ENCODE measurements at places on chromosomes 16 and 17.

GRCh38 chr17:18974407-18975149 lies 22.6 kb downstream of the SLC5A10 start:
- DNase-seq: no peak
- H3K4me3 ChIP-seq: no peak overlapping the region
- H3K36me3 ChIP-seq: no peaks in the 10 kb centered on the region
- H3K27ac ChIP-seq: no peak overlapping the region

DNA sequence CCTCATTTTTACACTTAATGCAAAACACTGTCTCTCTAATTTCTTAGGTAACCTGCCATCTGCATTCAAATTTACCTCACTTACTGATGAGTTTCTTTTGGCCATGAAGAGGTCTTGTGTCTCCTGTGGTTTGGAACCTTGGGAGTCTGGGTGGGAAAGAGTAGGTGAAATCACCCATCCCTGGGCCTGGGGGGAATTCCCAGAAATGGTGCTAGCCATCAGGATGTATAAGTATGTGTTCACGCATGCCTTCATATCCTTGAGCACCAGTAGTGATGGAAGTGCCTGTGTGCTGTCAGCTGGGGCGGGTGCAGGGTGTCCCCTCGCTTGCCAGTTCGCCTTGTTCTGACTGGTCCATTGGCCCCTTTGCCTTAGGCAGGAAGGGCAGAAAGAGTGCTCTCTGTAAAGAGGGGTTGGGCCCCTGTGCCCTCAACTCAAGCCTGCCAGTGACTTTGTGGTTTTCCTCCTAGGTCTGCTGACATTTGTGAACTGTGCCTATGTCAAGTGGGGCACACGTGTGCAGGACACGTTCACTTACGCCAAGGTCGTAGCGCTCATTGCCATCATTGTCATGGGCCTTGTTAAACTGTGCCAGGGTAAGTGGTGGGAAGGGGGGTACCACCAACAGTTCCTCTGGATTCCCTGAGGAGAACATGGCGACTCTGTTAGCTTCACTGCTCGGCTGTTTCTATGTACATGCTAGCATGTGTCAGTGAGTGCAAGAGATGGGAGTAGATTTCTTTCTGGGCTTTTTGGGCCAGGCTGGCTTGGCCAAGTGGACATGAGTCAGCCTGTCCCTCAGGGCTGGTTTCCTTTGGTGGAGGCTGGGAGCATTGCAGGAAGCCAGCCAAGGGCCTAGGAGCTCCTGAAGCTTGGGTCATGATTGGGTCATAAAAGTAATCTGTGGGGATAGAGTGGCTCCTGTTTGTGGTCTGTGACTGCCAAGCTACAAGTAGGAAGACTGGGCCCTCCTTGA lies 23.2 kb downstream of the SLC7A6OS start:
- H3K4me3 ChIP-seq: no peak overlapping the region
- no peaks in the 10 kb centered on the region for H3K27me3 ChIP-seq
- no peaks in the 10 kb centered on the region for H3K4me1 ChIP-seq
- H3K27ac ChIP-seq: no peak overlapping the region
- no peak for DNase-seq

GRCh38 chr17:83099086-83099555 lies 19.7 kb downstream of the METRNL start:
- H3K4me3 ChIP-seq: no peak overlapping the region
- no peak for DNase-seq
- H3K27me3 ChIP-seq: no peaks in the 10 kb centered on the region
- peaks cover 56% of the 10 kb centered on the region for H3K4me1 ChIP-seq
- H3K36me3 ChIP-seq: no peaks in the 10 kb centered on the region

DNA sequence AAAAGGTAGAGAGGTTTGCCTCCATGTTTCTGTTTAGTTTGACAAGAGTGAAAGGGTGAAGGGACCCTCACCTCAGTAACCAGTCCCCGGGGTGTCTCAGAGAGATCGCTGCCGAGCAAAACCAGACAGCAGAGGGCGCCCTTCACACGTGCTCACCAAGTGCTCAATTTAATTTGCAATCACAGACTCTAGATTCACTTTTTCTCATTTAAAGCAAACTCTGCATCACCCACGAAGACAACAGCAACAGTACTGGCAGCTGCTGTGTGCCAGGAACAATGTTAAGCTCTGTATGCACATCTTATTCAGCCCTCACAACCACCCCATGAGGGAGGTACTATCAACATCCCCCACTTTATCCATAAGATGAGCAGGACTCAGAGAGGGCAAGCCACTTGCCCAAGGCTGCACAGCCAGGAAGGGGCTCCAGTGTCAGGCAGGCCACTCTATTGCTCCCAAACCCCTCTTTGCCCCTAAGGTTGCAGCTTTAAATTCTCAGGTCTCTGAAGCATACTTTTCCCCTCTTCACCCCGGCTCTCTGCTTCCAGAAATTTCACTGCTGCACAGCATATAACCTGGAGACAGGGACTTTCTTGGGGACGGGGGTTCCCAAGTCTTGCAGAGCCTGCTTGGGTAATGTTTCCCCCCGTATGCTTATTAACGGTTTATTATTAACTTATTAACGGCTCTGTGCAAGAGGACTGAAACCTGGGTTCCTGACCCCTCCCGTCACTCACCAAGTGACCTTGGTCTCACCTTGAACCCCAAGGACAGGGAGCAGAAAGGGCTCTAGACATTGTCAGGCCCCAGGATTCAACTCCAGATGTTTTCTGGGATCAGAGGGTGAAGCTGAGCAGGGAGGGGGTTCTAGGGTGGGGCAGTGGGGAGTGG lies 70.9 kb downstream of the CNGB1 start:
- peak; percentile 82 for DNase-seq
- no peaks in the 10 kb centered on the region for H3K36me3 ChIP-seq
- H3K27me3 ChIP-seq: no peaks in the 10 kb centered on the region
- no peaks in the 10 kb centered on the region for H3K4me1 ChIP-seq
- H3K4me3 ChIP-seq: no peak overlapping the region

DNA sequence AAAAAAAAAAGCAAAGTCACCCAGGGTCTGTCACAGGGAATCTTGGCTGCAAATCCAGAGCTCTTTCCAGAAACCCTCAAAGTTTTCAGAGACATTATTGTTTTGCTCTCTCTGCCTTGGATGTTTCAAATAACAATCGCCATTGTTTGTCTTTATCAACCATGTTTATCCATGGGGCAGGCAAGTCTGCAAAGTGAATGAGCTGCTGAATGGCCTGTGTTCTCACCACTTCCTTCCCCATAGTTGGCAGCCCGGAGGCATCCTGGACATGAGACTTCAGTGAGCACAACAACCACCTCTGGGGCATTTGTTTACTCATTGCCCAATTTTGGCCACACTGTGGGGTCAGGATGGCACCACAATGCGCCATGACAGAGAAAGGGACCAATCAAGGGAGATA lies 53.1 kb upstream of the USP7 start:
- DNase-seq: no peak
- no peaks in the 10 kb centered on the region for H3K36me3 ChIP-seq
- H3K4me3 ChIP-seq: no peak overlapping the region
- H3K27me3 ChIP-seq: no peaks in the 10 kb centered on the region
- no peak overlapping the region for H3K27ac ChIP-seq

DNA sequence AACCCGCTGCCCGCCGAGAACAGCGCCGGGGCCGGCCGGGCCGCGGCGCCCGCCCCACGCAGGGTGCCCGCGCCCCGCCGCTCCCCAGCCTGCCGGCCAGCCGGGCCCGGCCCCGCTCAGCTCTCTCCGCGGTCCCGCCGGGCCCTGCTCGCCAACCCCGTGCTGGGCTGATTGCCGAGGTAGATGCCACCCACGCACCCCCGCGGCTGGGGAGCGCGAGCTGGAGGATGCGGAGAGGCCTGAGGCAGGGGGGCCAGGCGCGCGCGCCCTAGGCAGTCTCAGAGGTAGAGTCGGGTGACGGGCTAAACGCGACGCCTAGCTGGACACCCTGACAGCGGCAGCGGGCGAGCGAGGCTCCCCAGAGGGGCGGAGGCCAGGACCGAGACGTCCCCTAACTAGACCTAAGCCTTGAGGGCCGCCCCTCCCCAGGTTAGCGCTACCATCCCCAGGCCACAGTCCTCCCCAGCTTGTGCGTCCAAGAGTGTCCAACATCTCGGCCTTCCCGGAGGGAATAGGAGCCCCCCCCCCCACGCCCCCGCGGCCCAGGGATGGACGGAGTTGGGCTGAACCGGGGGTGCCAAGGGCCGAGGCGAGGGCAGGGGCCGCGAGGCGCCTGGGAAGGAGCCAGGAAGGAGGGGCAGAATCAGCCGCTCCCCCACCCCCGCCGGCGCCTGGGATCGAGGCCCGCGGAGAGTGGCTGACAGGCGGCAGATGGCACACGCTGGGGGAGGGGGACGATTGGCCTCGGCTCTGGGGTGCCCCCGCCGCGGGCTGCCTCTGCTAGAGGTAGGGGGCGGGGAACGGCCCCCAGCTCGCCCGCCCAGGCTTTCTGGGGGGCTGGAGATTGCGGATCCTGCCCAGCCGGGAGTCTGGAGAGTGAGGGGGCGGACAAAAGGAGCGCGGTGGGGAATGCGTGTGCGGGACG lies 2.5 kb upstream of the ZNF423 start:
- peak overlapping the region; percentile 45 for H3K4me3 ChIP-seq
- H3K4me1 ChIP-seq: peaks cover 22% of the 10 kb centered on the region
- peak overlapping the region; percentile 89 for H3K27ac ChIP-seq

GRCh38 chr17:47274319-47275069 lies 20.9 kb downstream of the ITGB3 start:
- no peak for DNase-seq
- no peaks in the 10 kb centered on the region for H3K36me3 ChIP-seq
- peaks cover 32% of the 10 kb centered on the region for H3K4me1 ChIP-seq
- H3K4me3 ChIP-seq: no peak overlapping the region
- H3K27me3 ChIP-seq: no peaks in the 10 kb centered on the region

DNA sequence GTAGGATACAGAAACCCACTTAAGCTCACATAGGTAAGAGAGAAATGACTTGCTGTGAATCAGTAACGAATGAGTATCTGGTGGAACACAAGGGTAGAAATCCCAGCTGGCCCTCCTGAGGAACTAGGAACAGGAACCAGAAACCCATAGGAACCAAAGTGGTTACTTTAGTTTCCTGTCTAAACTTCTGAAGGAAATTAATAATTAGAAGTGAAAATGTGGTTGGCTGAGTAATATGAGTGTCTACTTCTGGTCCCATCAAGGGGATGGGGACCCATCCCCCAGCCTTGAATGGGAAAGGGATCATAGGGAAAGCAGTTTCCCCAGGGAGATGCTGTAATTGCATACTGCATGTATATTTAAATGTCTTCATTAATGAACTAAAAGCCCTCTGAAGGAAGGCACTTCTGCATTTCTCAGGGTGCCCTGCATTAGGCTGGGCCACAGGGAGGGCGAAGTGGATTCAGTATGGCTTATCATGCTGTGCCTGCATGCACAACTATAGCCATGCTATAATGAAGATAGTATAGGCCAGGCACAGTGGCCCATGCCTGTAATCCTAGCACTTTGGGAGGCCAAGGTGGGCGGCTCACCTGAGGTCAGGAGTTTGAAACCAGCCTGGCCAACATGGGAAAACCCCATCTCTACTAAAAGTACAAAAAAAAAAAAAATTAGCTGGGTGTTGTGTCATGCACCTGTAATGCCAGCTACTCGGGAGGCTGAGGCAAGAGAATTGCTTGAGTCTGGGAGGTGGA lies 45.6 kb downstream of the CYB5B start:
- no peak for DNase-seq
- no peaks in the 10 kb centered on the region for H3K27me3 ChIP-seq
- no peak overlapping the region for H3K4me3 ChIP-seq
- H3K27ac ChIP-seq: no peak overlapping the region
- H3K36me3 ChIP-seq: no peaks in the 10 kb centered on the region

DNA sequence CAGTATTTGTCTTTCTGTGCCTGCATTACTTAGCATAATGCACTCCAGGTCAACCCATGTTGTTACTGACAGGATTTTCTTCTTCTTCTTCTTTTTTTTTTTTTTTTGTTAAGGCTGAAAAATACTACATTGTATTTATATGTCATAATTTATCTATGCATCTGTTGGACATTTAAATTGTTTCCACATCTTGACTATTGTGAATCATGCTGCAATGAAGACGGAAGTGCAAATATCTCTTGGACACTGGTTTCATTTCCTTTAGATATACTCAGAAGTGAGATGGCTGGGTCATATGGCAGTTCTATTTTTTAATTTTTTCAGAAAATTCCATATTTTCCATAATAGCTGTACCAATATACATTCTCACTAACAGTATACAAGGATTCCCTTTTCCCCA lies 272.7 kb upstream of the PMFBP1 start:
- H3K27me3 ChIP-seq: no peaks in the 10 kb centered on the region
- H3K4me3 ChIP-seq: no peak overlapping the region
- no peak overlapping the region for H3K27ac ChIP-seq
- DNase-seq: no peak

DNA sequence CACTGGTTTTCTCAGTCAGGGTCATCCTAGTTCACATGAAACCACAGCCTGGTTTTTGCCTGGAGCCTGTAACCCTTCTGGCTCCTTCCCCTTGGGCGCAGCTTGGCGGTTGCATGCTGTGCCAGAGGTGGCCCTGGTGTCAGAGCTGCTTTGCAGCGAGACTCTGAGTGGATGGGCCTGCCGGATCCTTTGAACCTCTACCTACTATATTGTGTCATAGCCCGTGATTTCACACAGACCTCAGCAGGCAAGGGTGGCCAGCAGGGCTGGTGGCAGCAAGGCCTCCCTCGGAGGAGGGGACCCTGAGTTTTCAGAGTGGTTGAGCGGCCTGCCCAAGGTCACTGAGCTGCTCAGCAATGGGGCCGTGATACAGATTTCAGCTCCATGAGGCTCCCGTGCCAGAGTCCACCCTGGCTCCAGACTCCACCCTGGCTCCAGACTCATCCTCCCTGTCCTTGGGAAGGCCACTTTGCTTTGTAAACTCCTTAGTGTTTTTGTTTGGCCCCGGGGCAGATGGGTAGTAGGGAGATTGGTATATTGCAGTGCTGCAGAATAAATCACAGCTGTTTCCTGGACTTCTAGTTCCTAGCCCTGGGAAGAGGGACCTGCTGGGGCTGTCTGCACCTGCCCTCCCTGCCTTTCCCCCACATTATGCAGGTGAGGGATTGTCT lies 9.7 kb downstream of the MPRIP start:
- no peaks in the 10 kb centered on the region for H3K27me3 ChIP-seq
- H3K36me3 ChIP-seq: no peaks in the 10 kb centered on the region
- DNase-seq: peak; percentile 49
- H3K27ac ChIP-seq: peak overlapping the region; percentile 76

GRCh38 chr17:29007456-29007855 lies 1.6 kb upstream of the SEZ6 start:
- no peak overlapping the region for H3K27ac ChIP-seq
- no peaks in the 10 kb centered on the region for H3K36me3 ChIP-seq
- DNase-seq: no peak

- DNase-seq: no peak
- no peak overlapping the region for H3K4me3 ChIP-seq
- no peak overlapping the region for H3K27ac ChIP-seq
- peaks cover 4% of the 10 kb centered on the region for H3K4me1 ChIP-seq
- peaks cover 3% of the 10 kb centered on the region for H3K36me3 ChIP-seq
Measured at GRCh38 chr17:60468371-60468770, 46.1 kb downstream of the CHCT1 start.

- no peak overlapping the region for H3K27ac ChIP-seq
- no peaks in the 10 kb centered on the region for H3K27me3 ChIP-seq
- no peak overlapping the region for H3K4me3 ChIP-seq
- no peaks in the 10 kb centered on the region for H3K36me3 ChIP-seq
- no peaks in the 10 kb centered on the region for H3K4me1 ChIP-seq
Measured at GRCh38 chr17:55200904-55201303, 63.9 kb upstream of the HLF start.

Measured in hepatocyte (in vitro differentiated cells).